SK-N-SH (cell line): ENCODE measurements at places on chromosomes 4 and X. TPM values are rescaled to one million over a fixed set of nuclear protein-coding genes. Genes with fewer than 3 reads are reported as not detected.

Gene AKAP14
- polyA plus RNA-seq, result 0.16 and 0.23 TPM in 2 replicates

DNA sequence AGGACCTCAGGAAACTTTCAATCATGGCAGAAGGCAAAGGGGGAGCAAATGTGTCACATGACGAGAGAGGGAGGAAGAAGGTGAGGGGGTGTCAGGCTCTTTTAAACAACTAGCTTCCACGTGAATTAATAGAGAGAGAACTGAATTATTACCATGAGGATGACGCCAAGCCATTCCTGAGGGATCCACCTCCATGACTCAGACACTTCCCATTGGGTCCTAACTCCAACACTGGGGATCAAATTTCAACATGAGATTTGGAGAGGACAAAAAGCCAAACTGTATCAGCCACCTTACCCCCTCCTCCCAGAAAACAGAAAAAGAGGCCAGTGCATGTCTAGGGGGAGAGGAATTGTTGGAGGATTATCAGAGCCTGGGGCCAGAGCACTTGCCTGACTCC, 40.4 kb upstream of the LAS1L start:
- H3K4me1 ChIP-seq, result no peaks in the 10 kb centered on the region
- H3K4me3 ChIP-seq, result no peak overlapping the region
- H3K27me3 ChIP-seq, result peaks cover 29% of the 10 kb centered on the region; the same call in 1 of the 2 replicates
- no peak overlapping the region for H3K27ac ChIP-seq

Gene PTCHD1
- not detected in 2 replicates for polyA plus RNA-seq

Gene PWWP3B
- not detected in 2 replicates for polyA plus RNA-seq

DNA sequence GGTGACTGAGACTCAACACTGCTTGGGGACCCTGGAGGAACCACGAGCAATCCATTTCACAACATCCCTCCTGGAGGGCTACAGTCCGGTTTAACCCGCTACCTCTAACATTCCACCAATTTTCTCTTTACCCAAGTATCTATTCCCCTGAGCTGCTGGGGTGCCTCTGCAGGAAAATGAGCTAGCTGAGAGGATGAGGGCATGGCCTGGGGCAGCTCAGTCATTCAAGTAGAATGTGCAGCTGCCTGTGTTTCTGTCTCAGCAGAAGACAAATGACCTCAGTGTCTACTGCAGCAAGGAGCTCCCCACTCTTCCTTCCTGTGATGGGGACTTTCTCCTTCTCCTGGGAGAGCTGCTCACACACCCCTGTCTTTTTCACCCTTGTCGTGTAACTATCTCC, 120.8 kb downstream of the ZNF518B start:
- DNase-seq, result no peak
- no peaks in the 10 kb centered on the region for H3K27me3 ChIP-seq
- no peak overlapping the region for H3K4me3 ChIP-seq
- H3K36me3 ChIP-seq, result no peaks in the 10 kb centered on the region
- H3K27ac ChIP-seq, result no peak overlapping the region
- H3K4me1 ChIP-seq, result no peaks in the 10 kb centered on the region

Gene ZDHHC9
- 8.1 and 12.2 TPM in 2 replicates for polyA plus RNA-seq

- no peaks in the 10 kb centered on the region for H3K4me1 ChIP-seq
- peaks cover under 1% of the 10 kb centered on the region for H3K36me3 ChIP-seq
- peak overlapping the region; percentile 60 for H3K4me3 ChIP-seq
- peak overlapping the region; percentile 43; the same call in 1 of the 2 replicates for H3K27ac ChIP-seq
- peak; percentile 79 for DNase-seq
- H3K27me3 ChIP-seq, result no peaks in the 10 kb centered on the region
These were observed 566 bp downstream of the CORIN start for GRCh38 chr4:47837094-47837907.

- H3K4me3 ChIP-seq, result no peak overlapping the region
- DNase-seq, result no peak
- H3K27me3 ChIP-seq, result no peaks in the 10 kb centered on the region
- H3K36me3 ChIP-seq, result no peaks in the 10 kb centered on the region
- H3K4me1 ChIP-seq, result no peaks in the 10 kb centered on the region
These were observed 611.2 kb downstream of the PPP4R3C start for GRCh38 chrX:26851981-26852380.

GRCh38 chrX:16695079-16695676, 17.3 kb downstream of the CTPS2 start:
- no peak overlapping the region for H3K4me3 ChIP-seq
- DNase-seq, result peak; percentile 69
- H3K4me1 ChIP-seq, result no peaks in the 10 kb centered on the region
- H3K36me3 ChIP-seq, result peaks cover 10% of the 10 kb centered on the region; the same call in 1 of the 2 replicates

DNA sequence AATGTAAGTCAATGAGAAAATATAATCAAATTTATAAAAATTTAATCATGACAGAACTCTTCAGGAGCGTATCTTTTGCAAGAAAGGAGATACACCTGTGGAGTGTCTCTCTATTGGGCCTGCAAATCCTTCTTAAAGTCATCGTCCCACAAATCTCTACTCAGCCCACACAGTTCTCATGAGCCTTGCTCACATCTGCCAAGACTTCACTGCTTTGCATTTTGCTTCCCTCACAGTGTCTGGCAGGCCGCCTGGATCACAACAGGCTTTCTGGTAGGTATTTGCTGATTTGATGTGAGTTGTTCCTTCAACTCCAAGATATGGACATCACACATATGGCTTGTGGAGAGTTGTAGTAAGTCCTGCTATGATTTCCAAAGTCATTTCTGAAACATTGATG, 183.1 kb upstream of the ARX start:
- H3K27ac ChIP-seq, result no peak overlapping the region
- no peak overlapping the region for H3K4me3 ChIP-seq
- no peaks in the 10 kb centered on the region for H3K27me3 ChIP-seq
- DNase-seq, result no peak
- no peaks in the 10 kb centered on the region for H3K36me3 ChIP-seq
